Activated CD4-positive, alpha-beta T cell treated with anti-CD3 and anti-CD28 coated beads, Interleukin-2, Interleukin-6, amounts not matched to agents 100 ng/mL and 50 ng/mL, durations not matched to agents 16 hours and 8 hours (primary cell): ENCODE measurements at places on chromosomes 13 and 19.

DNA sequence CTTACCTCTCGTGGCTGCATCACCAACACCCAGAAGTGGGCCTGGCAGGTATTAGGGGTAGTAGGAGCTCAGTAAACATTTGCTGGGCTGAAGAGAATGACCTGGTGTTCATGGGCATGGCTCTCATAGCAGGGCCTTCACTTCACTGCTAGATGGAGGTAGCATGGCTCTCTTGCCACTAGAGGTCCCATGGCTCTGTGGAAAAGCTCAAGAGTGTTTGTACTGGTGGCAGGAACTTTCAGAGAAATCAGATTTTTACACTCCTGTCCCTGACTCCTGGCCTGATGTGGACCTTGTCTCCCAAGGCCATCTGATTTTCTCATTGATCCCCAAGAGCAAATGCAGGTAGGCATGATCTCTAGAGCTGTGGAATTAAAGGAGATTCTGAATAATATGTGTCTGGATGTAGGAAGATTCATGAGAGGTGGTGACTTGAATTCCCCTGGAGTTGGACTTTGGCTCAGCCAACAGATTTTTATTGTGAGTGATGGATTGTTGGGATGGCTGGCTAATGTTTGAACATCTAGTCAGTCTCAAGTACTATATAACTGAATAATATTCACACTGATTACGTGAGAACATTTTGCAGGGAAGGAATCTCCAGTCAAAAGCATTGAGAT lies 5.7 kb downstream of the ZNF574 start:
- DNase-seq, result peak; percentile 32

GRCh38 chr13:24107955-24108614 lies 52.4 kb upstream of the SPATA13 start:
- DNase-seq, result no peak

- DNase-seq, result no peak
Measured at GRCh38 chr13:108586826-108587225, 42.6 kb upstream of the MYO16 start.

GRCh38 chr13:36212789-36213188 lies 1.6 kb downstream of the SOHLH2 start:
- DNase-seq, result no peak

GRCh38 chr13:50509167-50509566 lies 334.3 kb downstream of the DLEU7 start:
- no peak for DNase-seq

DNA sequence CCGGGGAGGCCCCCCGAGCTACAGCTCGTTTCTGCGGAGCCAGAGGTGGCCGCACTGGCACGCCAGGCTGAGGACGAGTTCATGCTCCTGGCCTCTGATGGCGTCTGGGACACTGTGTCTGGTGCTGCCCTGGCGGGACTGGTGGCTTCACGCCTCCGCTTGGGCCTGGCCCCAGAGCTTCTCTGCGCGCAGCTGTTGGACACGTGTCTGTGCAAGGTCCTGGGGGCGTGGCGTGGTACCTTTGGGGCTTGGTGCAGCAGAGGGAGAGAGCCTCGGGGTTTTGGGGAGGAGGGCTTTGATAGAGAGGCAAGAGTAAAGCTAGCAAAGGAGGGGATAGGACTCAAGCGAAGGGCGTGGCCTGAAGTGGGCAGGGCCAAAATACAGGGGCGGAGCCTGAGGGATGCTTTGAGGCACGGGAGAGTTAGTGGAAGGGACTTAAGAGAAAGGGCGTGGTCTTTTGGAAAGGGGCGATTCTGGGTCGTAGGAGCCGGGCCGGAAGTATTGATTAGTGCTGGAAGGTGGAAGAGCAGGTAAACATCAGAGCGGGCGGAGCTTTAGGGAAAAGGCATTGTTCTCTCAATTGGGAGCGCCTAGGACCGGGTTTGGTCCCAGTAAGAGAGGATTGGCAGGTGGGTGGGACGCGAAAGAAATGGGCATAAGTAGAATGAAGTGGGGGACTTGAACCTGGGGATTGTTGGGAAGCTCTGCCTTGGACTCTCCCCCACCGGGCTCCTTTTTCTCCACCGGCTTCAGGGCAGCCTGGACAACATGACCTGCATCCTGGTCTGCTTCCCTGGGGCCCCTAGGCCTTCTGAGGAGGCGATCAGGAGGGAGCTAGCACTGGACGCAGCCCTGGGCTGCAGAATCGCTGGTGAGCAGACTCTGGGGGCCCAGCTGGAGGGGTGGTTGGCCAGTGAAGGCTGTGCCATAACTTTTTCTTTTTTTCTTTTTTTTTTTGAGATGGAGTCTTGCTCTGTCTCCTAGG lies 1.2 kb downstream of the PPM1N start:
- DNase-seq, result peak; percentile 83

DNA sequence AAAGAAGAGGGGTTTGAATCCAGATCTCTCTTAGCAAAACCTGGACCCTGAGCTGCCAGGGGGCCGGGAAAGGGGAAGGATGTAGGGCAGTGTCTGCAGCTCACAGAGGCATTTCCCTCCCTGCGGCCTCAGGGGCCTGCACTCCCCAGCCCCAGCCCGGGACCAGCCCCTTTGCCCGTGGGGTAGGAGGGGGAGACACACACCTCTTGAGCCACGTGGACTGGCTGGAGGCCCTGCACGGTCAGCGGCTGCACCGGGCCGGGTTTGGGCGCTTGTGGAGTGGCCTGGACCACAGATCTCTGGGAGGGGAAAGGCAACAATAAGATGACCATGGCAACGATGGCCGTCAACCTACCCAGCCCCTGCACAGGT lies 26.9 kb downstream of the RFX1 start:
- DNase-seq, result no peak

DNA sequence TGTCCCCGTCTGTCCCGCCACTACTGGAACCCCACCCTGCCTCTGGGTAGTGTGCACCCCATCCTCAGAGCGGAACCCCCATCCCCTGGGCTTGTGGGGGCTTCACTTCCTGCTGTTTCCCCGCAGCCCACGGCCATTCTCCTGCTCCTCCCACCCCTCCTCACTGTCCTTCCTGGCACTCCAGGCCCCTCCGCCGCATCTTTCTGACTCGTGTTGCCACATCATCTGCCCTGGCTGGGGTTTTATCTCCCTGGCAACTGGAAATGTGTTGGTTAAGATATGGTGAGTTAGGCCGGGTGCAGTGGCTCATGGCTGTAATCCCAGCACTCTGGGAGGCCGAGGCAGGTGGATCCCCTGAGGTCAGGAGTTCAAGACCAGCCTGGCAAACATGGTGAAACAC lies 37.3 kb downstream of the KDM4B start:
- no peak for DNase-seq

DNA sequence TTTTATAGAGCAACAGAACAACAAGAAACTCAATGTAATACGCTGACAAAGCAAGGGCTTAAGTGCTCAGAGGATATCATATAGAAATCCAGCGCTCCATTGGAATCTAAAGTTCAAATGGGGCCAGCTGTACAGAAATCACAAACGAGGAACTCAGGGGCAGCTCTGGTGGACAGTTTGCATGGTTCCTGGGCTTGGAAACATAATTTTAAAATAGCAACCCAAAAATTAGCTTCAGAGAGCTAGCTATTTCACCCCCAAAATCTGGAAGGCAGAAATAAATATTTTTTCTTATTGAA lies 19.2 kb upstream of the LATS2 start:
- DNase-seq, result no peak

DNA sequence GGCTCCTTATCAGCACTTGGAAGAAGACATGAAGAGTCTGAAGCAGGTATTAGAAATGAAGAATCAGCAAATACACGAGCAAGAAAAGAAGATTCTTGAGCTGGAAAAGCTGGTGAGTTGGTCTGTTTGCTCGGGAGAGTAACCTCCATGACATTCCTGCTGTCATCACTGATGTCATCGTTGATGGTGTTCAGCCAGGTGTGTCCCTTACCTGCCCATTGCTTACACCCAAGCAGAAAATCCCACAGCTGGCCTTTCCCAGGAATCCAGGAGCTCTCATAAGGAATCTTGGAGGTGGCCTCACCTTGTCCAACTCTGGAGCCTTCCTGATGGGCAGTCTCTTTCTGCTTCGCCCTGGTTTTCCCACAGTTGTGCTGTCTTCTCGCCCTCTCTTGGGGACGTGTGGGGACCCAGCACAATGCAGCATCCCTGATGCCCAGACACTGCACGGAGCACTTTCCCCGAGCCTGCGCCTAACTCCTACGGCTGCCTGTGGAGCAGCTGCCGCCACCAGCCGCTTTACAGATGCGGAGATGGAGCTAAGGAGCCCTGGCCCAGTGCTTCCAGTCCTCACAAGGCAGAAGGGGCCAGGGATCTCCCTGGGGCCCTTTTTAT lies 97.0 kb downstream of the SLC7A1 start:
- DNase-seq, result no peak

- no peak for DNase-seq
Measured at GRCh38 chr19:50175924-50176323, 12.8 kb upstream of the IZUMO2 start.
